ENCODE measurements at places on chromosomes 2 and 18.

GRCh38 chr2:234071664-234072063 is 21.2 kb downstream of the SPP2 start:
- DNase-seq, result no peak

GRCh38 chr2:212227755-212228154 is 310.8 kb downstream of the ERBB4 start:
- DNase-seq, result no peak

- DNase-seq, result no peak
Measured at GRCh38 chr2:241163601-241164118, 13.4 kb downstream of the PPP1R7 start.

DNA sequence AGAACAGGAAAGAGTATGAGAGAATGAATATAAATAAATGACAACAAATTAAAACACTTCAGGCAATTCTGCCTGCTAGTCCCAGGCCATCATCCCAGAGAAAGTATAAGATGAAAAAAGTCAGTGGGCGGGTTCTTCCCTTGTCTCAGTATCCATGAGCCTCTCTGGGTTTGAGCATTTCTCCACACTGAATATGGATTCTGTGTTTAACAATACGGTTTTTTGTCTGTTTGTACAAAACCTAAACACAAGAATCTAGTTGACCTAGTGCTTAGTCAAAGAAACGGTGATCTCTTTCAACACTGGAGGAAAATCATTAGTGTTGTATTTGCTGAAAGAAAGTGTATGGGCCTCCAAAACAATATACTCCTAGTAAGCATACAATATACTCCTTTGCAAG is 10.0 kb downstream of the SUCLG1 start:
- DNase-seq, result no peak

- no peak for DNase-seq
Measured at GRCh38 chr2:96521219-96521618, 15.3 kb upstream of the ARID5A start.

GRCh38 chr2:650343-651310 is 26.6 kb downstream of the TMEM18 start:
- no peak for DNase-seq

GRCh38 chr2:64928813-64929212 is 60.4 kb upstream of the SLC1A4 start:
- no peak for DNase-seq
